ENCODE measurements at places on chromosomes 11 and 22.
A peak's percentile ranks its signal among the peaks of the same experiment; 100 is the strongest.

DNA sequence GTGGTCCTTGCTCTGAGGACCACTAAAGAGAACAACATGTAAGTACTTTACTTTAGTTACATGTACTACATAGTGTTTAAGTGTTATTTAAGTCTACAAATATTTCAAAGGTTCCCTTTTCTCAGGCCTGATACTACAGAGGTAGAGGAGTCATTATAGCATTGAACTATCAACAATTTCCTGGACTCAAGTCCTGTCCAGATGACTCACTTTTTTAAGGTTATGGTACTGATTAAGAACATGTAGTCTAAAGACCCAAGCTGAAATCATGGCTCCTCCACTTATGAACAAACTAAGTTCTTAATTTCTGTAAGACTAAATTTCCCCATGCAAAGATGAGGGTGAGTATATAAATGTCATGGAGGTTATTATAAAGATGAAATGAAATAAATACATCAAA is 74.7 kb downstream of the NARS2 start:
- no peak for DNase-seq

DNA sequence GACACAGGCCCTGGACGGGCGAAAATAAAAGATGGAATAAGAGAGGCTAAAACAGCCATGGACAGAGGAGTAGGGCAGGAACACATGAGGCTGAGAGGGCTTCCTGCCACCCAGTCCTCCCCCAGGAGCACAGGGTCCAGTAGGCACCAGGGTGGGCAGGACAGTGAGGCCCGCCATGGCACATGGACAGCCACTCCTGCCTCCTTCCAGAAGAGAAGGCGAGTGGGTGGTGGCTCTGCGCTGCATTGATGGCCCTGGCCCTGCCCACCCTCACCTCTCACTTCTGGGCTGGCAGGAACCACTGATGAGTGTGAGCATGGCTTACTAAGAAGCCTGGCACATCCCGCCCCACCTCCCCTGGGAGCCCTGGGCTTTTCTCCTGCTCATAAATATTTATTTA is 51.2 kb downstream of the TPBGL start:
- no peak for DNase-seq

- DNase-seq: no peak
These were observed 86.5 kb upstream of the HTATIP2 start for GRCh38 chr11:20277014-20277413.

DNA sequence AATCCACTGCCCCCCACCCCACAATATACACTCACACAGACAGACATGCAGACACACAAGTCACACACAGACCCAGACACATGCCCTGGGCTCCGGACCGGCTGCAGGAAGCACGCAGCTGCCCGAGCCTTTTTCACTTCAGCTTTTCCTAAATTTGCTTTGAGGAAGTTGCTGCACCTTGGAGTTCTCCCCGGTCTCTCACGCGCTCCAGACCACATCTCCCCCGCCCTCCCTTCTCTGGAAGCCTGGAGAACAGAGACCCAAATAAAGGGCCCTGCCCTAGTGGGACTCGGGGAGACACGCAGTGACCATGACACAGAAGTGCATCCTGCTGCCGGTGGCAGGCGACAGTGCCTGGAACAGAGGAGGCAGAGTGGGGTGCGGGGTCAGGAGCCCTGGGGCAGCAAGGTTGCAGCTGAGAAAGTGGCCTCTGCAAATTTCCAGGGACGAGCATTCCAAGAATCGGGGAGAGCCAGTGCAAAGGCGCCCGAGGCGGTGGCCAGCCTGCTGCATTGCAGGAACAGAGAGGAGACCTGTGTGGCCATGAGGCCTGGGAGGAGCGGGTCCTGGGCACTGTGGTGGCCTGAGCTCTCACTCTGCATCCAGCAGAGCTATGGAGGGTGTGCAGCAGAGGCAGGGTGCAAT is 19.1 kb downstream of the RPL3 start:
- DNase-seq: no peak

GRCh38 chr22:46377525-46378425 is 42.3 kb downstream of the TRMU start:
- no peak for DNase-seq

DNA sequence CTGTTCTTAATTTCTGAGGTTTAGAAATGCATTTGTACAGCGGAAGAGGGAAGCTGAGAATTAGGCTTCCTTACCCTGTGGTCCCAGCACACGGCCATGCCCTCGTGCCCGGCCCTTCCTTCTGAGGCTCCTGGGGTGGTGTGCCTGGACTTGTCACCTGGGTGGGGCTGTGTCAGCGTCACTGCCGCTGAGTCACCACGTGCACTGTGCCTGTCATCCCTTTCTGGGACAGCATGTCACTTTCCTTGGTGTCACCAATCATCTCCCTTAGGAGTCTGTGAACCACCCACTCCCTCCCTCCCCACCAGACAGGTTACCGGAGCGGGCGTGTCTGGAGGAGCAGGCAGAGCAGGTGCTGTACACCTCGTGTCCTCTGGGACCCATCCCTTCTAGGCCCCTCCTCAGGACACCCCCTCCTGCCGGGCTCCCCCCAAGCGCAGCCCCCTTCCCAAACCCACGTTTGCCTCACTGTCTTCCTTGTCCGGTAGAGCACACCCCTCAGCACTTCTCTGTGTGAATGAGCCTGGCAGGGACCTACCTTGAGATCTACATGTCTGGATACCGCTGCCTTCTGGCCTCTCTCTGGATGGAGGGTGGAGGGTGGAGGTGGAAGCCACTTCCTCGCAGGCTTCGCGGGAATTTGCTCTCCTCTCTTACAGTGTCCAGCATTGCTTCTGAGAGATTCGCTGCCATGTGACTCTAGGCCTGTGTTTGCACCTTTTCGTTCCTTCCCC is 367.6 kb downstream of the TBC1D22A start:
- no peak for DNase-seq

GRCh38 chr22:32999039-32999815 is 59.0 kb downstream of the SYN3 start:
- no peak for DNase-seq

DNA sequence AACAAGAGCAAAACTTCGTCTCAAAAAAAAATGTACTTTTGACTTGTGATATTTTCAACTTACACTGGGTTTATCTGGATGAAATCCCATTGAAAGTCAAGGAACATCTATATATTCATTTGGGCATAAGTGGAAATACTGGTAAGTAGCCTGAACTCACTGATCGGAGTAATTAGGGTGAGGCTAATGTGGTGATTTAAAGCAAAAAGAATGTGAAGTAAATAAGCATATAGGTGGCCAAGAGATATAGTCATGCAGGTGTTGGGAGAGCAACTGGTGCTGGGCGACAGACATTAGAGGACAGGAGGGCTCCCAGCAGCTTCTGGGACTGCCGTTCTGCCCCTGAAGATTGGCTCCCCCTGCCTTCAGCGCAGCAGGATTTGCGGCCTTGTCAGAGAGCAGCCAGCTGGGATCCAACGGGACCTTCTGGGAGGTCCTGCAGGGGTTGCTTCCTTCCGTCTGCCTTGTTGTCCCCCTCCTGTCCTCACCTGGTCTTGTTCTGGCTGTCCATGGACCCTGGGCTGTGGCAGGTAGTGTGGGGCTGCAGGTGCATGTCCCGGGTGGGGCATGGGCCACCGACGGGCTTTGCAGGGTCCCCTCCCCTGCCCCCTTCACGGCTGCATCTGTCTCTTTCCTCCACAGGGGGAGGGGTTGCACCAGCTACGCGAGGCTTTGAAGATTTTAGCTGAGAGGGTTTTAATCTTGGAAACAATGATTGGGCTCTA is 14.1 kb downstream of the RHBDD3 start:
- no peak for DNase-seq

GRCh38 chr11:75563978-75564552 is 2.0 kb downstream of the SERPINH1 start:
- DNase-seq: no peak

- no peak for DNase-seq
These were observed 157.0 kb downstream of the CCDC34 start for GRCh38 chr11:27205779-27206570.

DNA sequence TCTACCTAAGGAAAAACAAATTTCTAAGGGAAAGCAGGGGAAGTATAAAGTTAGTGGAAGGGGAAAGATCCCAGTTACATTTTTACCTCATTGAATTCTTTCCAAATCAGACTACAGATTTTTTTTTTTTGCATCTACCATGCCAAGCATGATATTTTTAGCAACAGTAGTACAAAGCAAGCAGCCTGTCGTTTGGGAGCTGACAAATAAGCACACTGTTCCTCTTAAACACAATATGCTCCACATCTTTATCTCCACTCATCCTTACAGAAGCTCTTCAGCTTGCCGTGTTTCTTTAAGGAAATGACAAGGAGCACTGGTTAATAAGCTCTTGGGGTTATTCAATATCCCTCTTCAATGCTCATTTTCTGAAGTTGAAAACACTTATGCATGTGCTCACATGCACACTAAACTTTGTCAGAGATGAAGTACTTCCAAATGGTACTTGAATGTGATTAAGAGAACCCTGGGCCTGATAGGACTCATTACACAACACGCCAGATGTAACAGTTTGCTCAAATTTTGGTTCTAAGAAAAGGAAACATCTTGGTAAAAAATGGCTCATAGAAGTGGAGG is 53.8 kb downstream of the PAX6 start:
- peak; percentile 77 for DNase-seq

DNA sequence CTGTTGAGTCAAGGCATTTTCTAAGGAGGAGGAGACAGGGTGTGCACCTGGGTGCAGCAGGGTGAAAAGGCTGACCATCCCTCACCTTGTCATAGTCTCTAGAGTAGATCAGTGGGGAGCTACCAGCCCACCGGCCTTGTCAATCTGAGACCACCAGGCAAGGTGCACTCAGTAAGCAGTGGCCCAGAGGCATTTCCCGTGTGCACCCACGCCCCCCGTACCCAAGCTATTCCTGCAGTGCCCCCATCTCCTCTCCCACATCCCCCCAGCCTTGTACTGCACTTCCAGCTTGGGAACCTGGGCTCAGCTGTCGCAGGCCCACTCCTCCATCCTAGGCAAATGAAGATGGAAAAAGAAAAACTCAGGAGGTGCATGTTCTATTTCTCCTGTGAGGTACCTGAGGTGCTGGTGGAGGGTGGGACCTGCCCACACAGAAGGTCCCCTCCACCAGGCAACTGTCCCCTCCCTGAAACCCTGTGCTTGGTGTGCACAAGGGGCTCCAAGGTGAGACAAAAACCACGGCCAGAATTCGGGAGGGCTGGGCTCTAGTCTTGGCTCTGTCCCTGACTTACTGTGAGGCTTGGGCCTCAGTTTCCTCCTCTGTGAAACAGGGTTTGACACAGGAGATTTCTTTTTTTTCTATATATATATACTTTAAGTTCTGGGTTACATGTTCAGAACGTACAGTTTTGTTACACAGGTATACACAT is 8.4 kb downstream of the P2RY2 start:
- DNase-seq: no peak

GRCh38 chr11:10925149-10925926 is 67.5 kb upstream of the ZBED5 start:
- DNase-seq: no peak

GRCh38 chr22:31040542-31041398 is 40.3 kb upstream of the SMTN start:
- no peak for DNase-seq

DNA sequence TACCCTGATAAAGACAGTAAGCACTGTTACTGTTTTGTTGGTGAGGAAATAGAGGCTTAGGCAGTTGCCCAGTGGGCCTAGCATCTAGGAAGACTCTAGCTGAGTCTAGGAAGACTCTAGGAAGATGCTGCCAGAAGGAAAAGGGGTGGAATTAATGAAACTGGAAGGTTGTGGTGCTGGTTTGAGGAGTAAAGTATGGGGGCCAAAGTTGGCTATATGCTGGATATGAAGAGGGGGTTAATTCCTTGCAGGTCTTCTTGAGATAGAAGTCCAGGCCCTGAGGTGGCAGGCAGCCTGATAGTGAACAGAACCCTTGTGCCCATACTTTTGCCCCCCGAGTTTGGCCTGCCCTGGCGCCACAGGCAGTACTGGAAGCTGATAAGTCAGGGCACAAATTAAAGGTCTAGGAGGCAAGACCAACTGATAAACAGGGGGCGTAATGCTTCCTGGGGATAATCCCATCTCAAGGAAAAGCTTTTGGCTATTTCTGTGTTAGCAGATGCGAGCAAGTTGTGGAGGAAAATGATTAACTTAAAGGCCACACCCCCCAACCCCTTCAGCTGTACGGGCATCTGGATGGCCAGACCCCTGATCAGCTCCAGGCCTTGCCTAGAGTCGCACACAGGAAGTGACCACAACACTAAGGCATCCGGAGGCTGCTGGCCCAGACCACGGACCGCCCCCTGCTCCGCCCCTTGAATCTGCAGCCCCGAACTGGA is 3.1 kb downstream of the ILK start:
- no peak for DNase-seq

GRCh38 chr11:113119074-113119473 is 157.9 kb downstream of the NCAM1 start:
- no peak for DNase-seq

- DNase-seq: no peak
These were observed 132.9 kb downstream of the RASSF10 start for GRCh38 chr11:13141731-13142709.

DNA sequence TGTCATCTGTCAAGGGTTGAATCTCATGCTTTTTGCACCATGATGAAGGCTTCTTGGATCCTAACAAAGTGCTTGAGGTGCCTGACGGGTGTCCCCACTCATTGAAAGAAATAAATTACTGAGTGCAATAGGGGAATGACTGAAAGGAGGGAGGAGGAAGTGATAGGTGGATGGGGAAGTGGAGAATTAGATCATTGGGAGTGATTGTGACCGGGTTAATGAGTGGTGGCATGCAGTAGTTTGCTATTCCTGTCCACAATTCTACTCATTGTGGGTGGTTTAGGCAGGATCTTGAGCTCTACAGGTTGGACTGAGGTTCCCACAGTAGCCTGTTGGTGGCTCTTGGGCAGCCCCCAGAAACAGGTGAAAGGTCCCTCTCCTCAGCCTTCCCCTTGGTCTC is 44.3 kb downstream of the THAP12 start:
- no peak for DNase-seq

GRCh38 chr11:33630936-33631748 is 69.5 kb downstream of the C11orf91 start:
- DNase-seq: no peak

GRCh38 chr11:114080219-114080618 is 20.7 kb downstream of the ZBTB16 start:
- no peak for DNase-seq

GRCh38 chr11:83280256-83280655 is 5.9 kb downstream of the CCDC90B start:
- DNase-seq: no peak

DNA sequence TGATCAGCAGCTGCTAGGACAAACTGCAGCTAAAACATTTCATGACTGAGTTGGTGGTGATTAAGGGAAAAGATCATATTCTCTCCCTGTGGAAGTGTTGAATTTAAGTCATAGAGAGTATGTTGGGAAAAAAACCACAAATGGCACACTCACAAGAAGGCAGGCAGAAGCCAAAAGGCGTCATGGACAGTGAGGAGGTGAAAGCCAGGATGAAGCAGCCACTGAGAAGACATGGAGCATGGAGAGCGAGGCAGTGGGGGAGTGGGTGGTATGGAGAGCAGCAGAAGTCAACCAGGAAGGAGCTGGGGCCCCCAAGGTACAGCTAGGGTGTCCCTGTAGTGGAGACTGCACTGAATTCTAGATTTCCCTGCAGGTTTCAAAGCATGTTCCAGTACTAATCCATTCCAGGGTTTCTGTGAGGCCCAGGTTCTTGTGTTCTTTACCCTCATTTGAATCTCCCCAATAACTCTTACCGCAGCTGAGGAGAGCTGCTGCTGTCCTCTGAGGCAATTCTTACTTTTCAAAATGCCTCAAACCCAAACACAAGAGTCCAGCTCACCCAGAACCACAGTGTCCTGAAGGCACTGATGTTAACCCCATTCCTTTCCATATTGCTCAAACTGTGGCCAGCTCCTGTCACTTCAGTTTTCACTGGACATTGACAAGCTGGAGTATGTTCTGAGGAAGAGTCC is 191.8 kb upstream of the E2F8 start:
- peak; percentile 84 for DNase-seq

GRCh38 chr11:75884321-75884720 is 69.3 kb downstream of the UVRAG start:
- DNase-seq: no peak
